ENCODE measurements at places on chromosomes 4 and X. TPM values are rescaled to one million over a fixed set of nuclear protein-coding genes. Genes with fewer than 3 reads are reported as not detected.

DNA sequence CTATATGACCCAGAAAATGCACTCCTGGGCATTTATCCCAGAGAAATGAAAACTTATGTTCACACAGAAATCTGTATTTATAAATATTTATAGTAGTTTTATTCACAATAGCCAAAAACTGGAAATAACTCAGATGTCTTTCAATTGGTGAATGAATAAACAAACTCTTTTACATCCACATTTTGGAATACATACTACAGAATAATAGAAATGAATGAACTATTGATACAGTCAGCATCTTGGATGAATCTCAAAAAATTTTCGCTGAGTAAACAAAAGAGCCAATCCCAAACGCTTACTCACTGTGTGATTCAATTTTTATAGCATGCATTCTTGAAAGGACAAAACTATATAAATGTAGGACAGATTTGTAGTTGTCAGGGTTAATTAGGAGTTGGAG is 75.1 kb upstream of the HTR2C start:
- DNase-seq: no peak
- H3K4me1 ChIP-seq: no peaks in the 10 kb centered on the region
- H3K4me3 ChIP-seq: no peak overlapping the region
- H3K27ac ChIP-seq: no peak overlapping the region
- no peaks in the 10 kb centered on the region for H3K27me3 ChIP-seq

GRCh38 chr4:95531141-95531540 is 17.6 kb downstream of the UNC5C start:
- peaks cover 10% of the 10 kb centered on the region for H3K27me3 ChIP-seq
- no peak overlapping the region for H3K27ac ChIP-seq
- no peak overlapping the region for H3K4me3 ChIP-seq
- DNase-seq: no peak
- H3K4me1 ChIP-seq: no peaks in the 10 kb centered on the region

GRCh38 chr4:169662206-169662605 is 41.8 kb downstream of the CLCN3 start:
- H3K27ac ChIP-seq: no peak overlapping the region
- no peaks in the 10 kb centered on the region for H3K27me3 ChIP-seq
- H3K36me3 ChIP-seq: peaks cover 21% of the 10 kb centered on the region
- peaks cover 23% of the 10 kb centered on the region for H3K4me1 ChIP-seq
- DNase-seq: no peak

GRCh38 chr4:168304744-168305459 is 13.7 kb downstream of the DDX60 start:
- H3K36me3 ChIP-seq: peaks cover 62% of the 10 kb centered on the region
- no peak overlapping the region for H3K27ac ChIP-seq

DNA sequence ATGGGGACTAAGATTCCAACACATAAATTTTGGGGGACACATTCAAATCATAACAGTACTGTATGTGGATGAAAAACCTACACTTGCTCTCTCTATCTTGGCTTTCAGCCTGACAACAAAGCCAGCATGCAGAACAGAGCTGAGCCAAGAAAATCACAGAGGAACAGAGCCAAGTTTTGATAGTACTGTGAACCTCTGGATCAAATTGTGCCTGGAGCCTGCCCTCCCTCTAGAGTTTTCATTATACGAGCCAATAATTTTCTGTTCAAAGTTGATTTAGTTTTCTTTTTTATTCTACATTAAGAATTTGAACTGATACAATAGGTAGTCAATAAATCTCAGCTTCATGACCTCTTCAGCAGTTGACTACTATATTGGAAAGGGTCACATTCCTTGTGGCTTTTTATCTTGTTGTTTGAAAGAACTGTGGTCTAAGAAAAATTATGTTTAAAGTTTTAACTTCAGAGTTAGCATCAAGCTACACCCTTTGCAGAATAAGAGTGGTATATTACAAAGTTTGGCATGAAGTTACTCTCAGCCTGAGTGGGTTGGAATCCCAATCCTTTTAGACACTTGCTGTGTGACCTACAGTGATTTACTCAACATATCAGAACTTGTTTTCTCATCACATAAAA is 31.1 kb downstream of the GRID2 start:
- H3K4me1 ChIP-seq: no peaks in the 10 kb centered on the region
- DNase-seq: no peak
- H3K36me3 ChIP-seq: no peaks in the 10 kb centered on the region
- no peak overlapping the region for H3K27ac ChIP-seq

GRCh38 chr4:125594056-125594602 is 279.4 kb downstream of the FAT4 start:
- H3K27ac ChIP-seq: no peak overlapping the region
- DNase-seq: no peak
- no peaks in the 10 kb centered on the region for H3K27me3 ChIP-seq
- no peaks in the 10 kb centered on the region for H3K4me1 ChIP-seq

GRCh38 chr4:158025131-158025530 is 147.7 kb downstream of the GASK1B start:
- H3K4me3 ChIP-seq: no peak overlapping the region
- H3K27me3 ChIP-seq: no peaks in the 10 kb centered on the region
- H3K27ac ChIP-seq: no peak overlapping the region
- DNase-seq: no peak
- no peaks in the 10 kb centered on the region for H3K36me3 ChIP-seq
- H3K4me1 ChIP-seq: no peaks in the 10 kb centered on the region

DNA sequence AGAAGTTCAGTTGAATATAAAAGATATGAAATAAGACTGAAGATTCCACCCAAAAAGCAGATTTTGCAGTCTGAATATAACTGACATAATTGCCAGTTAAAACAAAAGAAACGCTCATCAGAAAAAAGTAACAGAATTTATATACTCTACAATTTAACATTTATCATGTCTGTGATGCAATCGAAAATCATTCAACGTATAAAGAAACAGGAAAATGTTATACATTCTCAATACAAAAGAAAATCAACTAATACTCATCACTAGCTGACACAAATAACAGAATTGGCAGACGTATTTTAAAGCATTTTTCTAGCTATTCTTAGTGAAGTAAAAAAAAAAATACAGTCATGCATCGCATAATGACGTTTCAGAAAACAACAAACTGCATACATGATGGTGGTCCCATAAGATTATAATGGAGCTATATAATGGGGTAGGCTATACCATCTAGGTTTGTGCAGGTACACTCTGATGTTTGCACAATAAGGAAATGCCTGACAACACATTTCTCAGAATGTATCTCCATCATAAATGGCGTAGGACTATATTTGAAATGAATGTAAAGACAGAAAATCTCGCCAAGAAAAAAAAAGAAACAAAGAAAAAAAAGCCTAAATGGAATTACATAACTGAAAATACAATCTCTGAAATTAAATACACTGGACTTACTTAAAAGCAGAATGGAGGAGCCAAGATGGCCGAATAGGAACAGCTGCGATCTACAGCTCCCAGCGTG is 34.3 kb downstream of the OR13H1 start:
- no peak overlapping the region for H3K4me3 ChIP-seq
- H3K27ac ChIP-seq: no peak overlapping the region
- H3K27me3 ChIP-seq: no peaks in the 10 kb centered on the region
- H3K36me3 ChIP-seq: no peaks in the 10 kb centered on the region
- H3K4me1 ChIP-seq: no peaks in the 10 kb centered on the region

DNA sequence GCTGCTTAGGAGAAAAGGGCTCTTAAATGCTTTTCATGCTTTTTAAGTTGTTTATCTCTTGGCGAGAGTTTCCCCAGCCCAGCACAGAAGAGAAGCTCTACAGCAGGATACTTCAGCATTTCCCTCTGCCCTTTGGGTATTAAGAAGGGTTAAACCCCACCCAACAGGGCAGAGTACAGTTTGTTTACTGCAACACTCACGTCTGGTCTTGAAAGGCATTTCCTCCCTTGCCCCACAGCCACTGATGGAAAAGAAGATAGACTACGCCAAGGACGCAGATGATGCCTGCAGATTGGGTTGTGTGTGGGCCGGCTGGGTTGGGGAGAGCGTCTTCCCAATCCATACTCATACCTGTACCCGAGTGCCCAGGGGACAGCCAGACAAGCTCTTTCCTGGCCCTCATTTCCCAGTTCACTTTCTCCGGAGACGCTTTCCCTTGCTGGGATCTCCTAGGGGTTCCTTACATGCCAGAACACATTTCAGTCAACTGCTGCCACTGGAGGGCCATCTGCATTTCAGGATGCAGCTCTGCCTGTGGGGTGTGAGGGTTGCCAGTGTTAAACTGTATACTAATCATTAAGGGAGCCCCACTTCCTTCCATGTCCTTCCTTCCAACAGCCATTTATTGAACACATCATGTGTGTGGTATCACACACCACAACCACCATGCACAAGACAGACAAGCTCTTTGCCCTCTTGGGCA is 96.5 kb upstream of the DHX15 start:
- no peak overlapping the region for H3K27ac ChIP-seq
- H3K4me3 ChIP-seq: no peak overlapping the region
- no peaks in the 10 kb centered on the region for H3K4me1 ChIP-seq
- no peaks in the 10 kb centered on the region for H3K36me3 ChIP-seq
- H3K27me3 ChIP-seq: peaks cover 9% of the 10 kb centered on the region
- DNase-seq: no peak

DNA sequence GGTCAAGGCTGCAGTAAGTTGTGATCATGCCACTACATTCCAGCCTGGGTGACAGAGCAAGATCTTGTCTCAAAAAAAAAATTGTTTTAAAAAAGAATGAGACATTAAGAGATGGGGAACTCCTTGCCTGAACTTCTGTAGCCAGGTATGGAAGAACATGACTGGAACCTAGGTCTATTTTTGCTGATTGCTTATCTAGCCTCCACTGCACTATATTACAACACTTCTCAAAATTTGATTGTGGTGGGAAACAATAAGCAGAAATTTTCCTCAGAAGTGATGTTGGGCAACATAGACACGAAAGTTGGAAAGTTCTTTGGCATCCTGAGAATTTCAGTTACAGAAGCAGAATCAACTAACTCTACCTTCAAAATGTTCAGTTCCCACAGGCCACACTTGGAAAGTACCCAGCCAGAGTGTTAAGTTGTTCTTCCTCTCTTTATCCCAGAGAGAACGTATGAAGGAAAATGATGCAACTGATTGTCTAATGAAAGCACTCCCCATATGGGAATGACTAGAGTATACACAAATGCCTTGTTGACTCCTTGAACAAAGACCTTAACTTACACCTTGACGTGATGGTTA is 50.0 kb downstream of the LUZP4 start:
- H3K4me3 ChIP-seq: no peak overlapping the region
- DNase-seq: no peak
- peaks cover 2% of the 10 kb centered on the region for H3K27me3 ChIP-seq
- H3K4me1 ChIP-seq: no peaks in the 10 kb centered on the region
- H3K36me3 ChIP-seq: no peaks in the 10 kb centered on the region

DNA sequence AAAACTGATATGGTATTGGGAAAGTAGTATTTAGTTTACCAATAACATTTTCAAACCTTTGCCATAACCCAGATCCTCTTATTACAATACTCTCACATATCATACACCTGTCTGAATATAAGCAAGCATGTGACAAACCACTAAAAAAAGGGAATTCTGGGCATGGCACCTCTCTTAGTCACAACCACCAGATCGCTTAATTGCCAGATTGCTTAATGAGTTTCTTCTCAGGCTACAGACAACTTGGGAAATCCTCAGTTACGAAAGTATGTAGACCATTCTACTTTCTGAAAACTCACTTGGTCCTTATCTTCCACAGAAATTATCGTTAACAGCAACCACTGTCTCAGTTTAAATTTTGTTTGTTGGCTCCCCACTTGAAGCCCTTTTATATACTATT is 2.1 kb downstream of the NAF1 start:
- H3K27ac ChIP-seq: peak overlapping the region; percentile 18
- DNase-seq: no peak
- peak overlapping the region; percentile 90 for H3K4me3 ChIP-seq
- H3K4me1 ChIP-seq: peaks cover 27% of the 10 kb centered on the region

GRCh38 chr4:67198727-67199126 is 346.6 kb downstream of the CENPC start:
- no peaks in the 10 kb centered on the region for H3K4me1 ChIP-seq
- no peak overlapping the region for H3K4me3 ChIP-seq
- H3K36me3 ChIP-seq: no peaks in the 10 kb centered on the region
- H3K27me3 ChIP-seq: no peaks in the 10 kb centered on the region

DNA sequence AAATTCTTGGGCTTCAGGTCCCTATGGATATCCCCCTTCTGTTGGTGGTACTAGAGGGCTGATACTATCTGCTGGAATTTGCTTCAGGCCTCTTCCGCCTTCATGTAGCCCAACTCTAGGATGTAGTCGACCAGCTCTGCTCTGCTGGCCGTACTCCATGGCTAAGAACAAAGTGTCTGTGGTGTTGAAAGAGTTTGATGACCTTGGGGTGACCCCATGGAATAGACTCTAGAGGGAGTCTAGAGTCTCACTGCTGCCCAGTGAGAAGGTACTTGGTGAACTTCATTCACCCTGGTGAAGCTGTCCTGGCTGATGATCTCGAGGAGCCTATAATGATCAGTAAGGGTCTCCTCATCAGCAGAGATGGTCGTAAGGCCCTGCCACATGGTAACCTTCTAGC is 11.7 kb downstream of the SOWAHB start:
- no peaks in the 10 kb centered on the region for H3K4me1 ChIP-seq
- no peak overlapping the region for H3K4me3 ChIP-seq
- no peak overlapping the region for H3K27ac ChIP-seq
- no peak for DNase-seq
- peaks cover 9% of the 10 kb centered on the region for H3K27me3 ChIP-seq
- no peaks in the 10 kb centered on the region for H3K36me3 ChIP-seq

- peaks cover 4% of the 10 kb centered on the region for H3K36me3 ChIP-seq
- peaks cover 11% of the 10 kb centered on the region for H3K27me3 ChIP-seq
- no peak for DNase-seq
- no peak overlapping the region for H3K27ac ChIP-seq
- H3K4me3 ChIP-seq: no peak overlapping the region
Observed at GRCh38 chr4:87239821-87240220, 19.4 kb upstream of the KLHL8 start.

DNA sequence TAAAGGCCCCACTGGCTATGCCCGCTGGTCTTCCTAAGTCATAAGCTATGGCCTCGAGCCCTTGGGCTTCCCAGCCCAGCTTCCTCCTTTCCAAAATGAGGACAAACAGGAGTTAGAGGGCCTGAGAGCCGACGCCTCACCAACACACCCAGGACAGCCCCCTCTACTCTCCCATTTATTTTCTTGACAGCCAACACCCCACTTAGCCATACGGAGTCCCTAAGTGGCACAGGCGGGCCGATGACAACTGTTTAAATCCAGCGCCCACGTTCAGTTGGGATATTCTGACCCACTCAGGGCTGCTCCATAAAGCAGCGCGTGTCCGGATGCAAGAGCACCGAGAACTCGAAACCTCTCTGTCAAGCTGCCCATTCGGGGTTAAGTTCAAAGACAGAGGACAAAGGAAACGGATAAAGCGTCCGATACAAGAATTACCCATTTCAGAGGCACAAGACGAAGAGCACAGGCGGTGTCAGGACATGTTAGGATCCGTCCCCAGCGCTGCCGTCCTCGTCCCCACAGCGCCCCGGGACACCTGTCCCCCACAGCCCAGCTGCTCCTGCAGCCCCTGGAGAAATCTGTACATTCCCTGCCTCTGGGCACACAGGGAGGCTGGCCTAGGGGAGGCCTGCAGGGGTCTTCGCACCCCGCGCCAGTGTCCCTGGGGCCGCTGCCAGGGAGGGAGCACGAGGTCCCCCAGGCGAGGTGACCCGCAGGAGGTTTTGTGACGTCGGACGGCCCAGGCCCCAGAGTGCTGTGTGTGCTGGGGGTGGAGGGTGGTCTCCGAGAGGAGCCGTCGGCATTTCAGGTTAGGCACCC is 1.2 kb downstream of the PRKX start:
- peaks cover 15% of the 10 kb centered on the region for H3K4me1 ChIP-seq
- H3K27ac ChIP-seq: peak overlapping the region; percentile 98
- DNase-seq: peak; percentile 46
- peaks cover 19% of the 10 kb centered on the region for H3K36me3 ChIP-seq
- H3K4me3 ChIP-seq: peak overlapping the region; percentile 98
- H3K27me3 ChIP-seq: no peaks in the 10 kb centered on the region

MAP9 gene
- 6.7 TPM for total RNA-seq

SFRP2 gene
- total RNA-seq: not detected

CWH43 gene
- total RNA-seq: not detected

PAGE2 gene
- total RNA-seq: not detected

SPACA5B gene
- not detected for total RNA-seq

MAGEA8 gene
- not detected for total RNA-seq

Measured in activated naive CD8-positive, alpha-beta T cell treated with anti-CD3 and anti-CD28 coated beads, Interleukin-2, amount 10 ng/mL, durations not matched to agents 7 days and 5 days (primary cell).